Retinal pigment epithelial cell (primary cell): ENCODE measurements at places on chromosomes 7 and 10.

DNA sequence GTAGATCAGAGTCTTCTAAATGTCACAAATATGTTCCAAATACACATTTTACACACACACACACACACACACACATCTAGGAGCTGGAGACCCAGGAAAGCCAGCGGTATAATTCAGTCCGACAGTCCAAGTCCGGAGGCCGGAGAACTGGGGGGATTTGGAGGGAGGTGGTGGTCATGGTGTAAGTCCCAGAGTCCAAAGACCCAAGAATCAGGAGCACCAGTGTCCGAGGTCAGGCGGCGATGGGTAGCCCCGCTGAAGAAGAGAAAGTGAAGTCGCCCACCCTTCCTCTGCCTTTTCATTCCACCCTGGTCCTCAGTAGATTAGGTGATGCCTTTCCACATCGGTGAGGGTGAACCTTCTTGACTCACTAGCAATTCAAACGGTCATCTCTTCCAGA lies 154.8 kb downstream of the CAMK1D start:
- no peak for DNase-seq

- no peak for DNase-seq
Measured at GRCh38 chr10:18620856-18621255, 30.5 kb downstream of the NSUN6 start.

DNA sequence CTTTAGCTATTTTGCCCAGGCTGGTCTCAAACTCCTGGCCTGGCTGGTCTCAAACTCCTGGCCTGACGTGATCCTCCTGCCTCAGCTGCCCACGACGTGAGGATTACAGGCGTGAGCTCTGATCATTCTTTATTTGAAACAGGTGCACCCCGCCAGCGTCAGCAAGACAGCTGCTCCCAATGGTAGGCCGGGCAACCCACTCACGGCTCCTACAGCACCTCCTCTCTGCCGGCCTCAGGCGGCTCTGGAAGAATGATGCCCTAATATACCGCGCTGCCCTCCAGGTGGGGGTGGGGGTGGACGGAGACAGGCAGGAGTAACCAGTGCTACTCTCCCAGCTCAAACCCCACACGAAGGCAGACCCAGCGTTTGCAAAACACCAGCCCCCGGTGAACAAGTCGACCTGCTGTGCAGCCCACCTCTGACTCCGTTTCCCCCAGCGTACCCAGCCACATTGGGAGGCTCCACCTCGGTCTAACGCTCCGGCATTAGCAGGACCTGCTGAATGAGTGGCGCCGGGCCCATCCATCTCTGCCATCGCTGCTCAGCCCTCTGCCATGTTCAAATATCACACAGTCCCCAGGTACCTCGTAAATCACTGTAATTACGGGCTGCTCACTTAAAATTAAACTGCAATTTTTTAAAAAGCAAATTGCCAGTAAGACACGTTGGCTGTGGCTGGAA lies 148.6 kb downstream of the ELFN1 start:
- DNase-seq: no peak

- no peak for DNase-seq
Measured at GRCh38 chr7:2523941-2524807, 4.6 kb downstream of the LFNG start.

GRCh38 chr10:105956550-105956949 lies 1208.0 kb downstream of the SORCS1 start:
- no peak for DNase-seq

DNA sequence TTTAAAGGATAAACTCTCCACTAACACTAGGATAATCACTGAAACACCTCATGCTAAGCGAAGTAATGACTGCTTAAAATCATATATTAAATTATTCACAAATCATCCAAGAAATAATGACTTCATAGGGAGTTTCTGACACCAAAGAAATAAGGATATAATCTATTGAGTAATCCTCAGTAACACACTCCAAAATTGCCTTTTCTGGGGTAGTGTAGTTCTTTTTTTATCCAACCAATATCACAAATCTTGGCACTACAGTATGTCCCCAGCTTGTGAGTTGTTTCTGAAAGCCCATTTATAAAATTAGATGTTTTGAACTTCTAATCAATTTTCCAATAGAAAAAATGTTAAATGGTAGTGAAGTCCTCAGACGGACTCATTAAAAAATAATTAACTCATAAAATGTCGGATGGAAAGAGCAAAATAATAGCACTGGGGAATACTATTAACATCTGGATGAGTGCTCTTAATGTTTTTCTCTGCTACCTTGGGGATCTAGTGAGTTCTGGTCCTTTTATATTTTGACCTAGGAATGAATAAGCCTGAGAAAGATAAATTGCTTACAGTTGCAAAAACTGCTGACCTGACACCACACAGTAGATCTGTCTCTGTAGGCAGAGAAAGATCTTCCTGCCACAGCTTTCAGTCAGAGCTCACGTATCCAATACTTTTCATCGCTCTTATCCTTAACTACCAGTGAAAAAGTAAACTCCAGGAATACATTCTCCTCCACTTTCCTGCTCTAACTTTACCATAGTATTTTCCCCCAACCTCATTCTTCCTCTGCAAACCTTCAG lies 618.5 kb upstream of the ANKRD30A start:
- no peak for DNase-seq

DNA sequence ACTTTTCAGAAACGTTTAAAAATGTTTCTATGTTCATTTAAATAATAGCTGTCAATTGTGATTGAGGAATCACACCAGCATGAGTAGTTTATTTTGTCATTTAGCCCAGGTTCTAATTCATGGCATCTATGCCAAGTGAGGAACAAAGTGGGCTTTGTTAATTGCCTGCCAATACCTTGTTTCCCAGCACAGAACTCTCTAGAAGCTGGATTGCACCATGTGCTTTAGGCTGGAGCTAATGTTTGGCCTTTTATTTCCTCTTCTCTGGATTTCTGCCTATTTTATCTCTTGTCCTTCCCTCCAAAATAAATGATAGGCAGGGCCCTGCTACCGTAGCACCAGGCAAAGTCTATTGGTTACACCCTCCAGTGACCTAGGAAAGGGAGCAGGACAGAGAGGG lies 109.9 kb upstream of the ITGB1 start:
- DNase-seq: no peak
